ENCODE measurements at places on chromosomes 3 and 15.

- no peak for DNase-seq
Observed at GRCh38 chr3:178419071-178419470, 117.2 kb upstream of the KCNMB2 start.

GRCh38 chr3:67018105-67018788 is 20.1 kb downstream of the KBTBD8 start:
- DNase-seq, result peak; percentile 54

GRCh38 chr15:98824595-98824994 is 176.3 kb downstream of the IGF1R start:
- no peak for DNase-seq

- peak; percentile 37 for DNase-seq
Observed at GRCh38 chr3:112327371-112327951, 5.5 kb upstream of the CD200 start.

DNA sequence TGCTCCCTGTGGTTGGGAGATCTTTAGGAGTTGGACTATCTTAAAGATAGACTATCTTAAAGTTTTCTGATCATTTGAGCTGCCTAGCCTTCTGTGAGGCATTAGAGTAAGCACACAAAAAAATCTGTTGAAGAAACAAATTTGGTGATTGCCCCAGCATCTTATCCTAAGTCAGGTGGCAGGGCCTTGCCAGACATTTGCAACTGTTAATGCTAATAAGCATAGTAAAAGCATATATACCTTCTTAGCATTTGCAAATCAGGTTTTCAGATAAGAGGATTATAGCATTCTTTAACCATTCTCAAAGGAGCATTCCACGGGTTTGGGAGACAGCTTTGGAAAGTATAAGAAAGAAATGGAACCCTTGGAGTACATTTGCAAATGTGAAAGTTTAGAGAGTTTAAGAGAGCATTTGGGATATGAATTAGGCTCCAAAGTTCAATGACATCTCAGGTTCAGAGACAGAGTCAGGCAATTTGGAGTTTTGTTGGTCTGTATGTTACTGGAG is 61.0 kb downstream of the SEMA6D start:
- no peak for DNase-seq

GRCh38 chr3:186105543-186105942 is 3.3 kb downstream of the ETV5 start:
- DNase-seq, result no peak

- no peak for DNase-seq
Observed at GRCh38 chr3:31035681-31036080, 141.2 kb upstream of the GADL1 start.

Data from GM06990 (cell line).